ENCODE measurements at places on chromosomes 5 and 9.

DNA sequence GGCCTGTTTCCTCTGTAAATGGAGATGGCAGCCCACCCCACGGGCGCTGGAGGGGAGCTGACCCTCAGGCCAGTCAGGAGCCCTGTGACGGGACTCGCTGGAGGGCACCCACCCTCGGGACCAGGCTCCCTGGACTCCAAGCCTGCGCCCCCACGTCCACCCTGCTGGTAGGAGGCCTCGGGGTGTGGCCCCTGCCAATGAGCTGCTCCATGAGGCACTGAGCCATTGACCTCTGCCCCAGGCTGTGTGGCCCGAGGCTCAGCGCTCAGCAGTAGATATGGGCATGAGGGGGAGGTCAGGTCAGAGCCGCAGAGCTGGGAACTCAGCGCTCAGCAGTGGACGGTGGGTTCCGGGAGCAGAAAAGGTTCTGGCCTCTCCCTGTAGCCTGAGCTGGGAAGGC, 52.3 kb upstream of the EGFL7 start:
- no peak for DNase-seq

DNA sequence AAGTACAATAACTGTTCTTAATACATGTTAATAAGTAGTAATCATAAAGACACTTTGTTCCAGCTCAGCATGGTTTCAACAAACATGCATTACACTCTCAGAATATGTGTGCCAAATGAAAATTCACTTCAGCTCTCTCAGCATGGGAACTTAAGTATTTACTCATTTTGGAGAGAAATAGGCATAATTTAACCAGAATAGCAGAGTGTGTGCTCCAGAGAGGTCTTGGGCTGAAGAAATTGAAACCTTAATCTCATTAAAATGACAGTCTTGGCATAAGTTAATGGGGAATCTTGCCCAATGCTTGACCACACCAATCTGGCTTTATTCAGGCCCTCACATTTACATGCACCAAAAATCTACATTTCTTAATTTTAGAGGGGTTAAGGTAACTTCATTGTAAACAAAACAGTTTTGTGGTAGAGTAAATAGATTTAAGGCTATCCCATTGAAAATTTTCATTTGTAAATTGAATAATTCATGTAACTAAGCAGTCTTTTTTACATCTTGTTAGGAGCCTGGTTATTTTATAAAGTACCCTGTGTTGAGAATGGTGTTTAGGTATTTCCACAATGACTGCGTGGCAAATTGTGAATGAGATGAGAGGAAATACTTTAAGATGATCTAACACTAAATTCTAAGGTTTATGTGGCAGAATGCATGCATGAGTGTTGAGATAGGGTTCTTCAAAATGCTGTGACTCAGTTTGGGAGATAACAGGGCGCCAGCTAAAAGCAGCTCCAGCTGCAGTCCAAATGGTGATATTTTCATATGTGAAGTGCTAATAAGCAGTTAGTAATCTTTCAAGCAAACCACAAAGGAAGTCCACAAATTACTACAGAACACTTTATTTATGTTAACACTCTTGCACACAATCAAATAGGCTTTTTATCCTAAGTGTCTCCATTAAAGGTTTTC, 11.3 kb upstream of the LOX start:
- DNase-seq = no peak

- DNase-seq = no peak
Measured at GRCh38 chr9:33393581-33393980, 8.8 kb downstream of the AQP7 start.

GRCh38 chr9:84387821-84388220, 47.3 kb upstream of the SLC28A3 start:
- no peak for DNase-seq

DNA sequence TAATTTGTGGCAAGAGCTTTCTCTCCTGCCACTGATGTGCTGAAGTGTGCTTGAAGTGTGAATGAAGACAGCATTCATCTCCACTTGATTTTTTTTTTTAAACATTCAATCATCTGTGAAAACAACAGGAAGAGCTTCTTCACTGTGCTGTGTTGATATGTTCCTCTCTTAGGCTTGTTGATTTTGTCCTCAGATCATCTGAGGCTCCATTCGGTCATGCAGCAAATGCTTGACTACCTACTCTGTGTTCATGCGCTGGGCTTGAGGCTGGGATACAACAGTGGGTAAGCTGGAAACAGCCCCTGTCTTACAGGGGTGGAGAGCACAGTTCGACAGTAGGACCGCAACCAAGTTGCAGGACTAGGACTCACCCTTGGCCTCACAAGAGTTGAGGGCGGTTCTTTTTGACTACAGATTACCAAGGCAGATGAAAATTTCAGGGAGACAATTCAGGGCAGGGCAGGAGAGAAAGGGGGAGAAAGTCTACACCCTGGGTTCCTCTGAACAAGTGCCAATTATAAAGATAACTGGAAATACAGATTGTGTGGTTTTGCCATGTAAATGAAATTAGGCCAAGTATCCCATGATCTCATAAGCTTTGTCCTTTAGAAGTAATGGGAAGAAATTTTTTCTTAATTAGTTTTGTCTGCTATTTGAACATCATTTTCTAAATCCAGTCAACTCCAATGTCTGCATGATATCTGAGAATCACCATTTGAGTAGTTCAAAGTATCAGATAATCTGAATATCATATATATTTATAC, 31.0 kb upstream of the F2R start:
- no peak for DNase-seq

DNA sequence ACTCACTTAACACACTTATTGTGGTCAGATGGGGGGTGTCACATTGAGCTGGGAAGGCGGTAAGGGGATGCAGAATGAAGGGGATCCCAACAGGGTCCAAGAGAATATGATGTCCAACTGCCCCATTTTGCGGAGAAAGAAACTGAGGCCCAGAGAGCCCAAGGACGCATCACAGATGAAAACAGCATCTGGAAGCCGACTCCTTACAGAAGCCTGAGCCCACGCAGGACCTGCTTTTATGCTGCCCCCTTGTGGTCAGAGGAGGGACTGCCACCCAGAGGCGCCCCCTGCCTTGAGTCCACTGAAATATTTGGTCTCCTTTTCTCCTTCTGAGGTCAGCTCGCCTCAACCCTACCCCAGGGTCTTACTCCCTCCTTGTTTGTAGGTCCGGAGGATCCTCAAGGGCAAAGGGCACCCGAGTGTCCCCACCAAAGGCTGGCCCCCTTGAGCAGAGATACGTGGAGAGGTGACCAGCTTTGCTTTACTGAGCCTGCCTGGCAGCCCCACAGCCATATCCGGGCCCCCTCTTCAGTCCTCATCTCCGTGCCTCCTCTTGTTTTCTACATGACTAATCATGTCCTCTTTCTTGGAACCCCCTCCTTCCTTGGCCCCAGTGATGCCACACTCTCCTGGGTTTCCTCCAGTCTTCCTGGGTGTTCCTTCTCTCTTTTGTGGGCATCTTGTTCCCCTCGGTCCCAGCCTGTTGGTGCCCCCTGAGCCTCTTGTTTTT, 30.0 kb upstream of the TTLL11 start:
- peak; percentile 85 for DNase-seq

- DNase-seq = no peak
Measured at GRCh38 chr5:33088176-33088575, 352.6 kb upstream of the TARS1 start.

GRCh38 chr9:130943777-130944176, 4.7 kb upstream of the FIBCD1 start:
- DNase-seq = no peak

- DNase-seq = no peak
Measured at GRCh38 chr9:125325826-125326225, 64.2 kb downstream of the GAPVD1 start.

DNA sequence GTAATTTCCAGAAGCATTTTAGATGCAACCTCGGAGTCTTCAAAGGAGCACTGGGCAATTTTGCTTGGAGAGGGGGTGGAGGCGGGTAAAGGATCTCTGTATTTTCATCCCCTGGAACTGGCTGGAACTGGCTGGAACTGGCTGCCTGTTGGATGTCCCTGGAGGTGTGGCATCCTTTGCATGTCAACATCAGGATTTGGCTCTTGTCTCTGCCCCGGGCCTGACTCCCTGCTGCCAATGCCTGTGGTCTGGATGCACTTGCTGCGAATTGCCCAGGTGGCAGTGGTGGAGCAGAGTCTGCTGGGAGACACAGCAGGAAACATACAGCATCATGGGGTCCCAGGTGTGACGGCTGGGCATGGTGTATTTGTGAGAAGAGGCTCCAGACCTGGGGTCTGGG, 391.3 kb downstream of the GADD45G start:
- DNase-seq = no peak

GRCh38 chr5:58094031-58094430, 365.9 kb downstream of the PLK2 start:
- peak; percentile 89 for DNase-seq

DNA sequence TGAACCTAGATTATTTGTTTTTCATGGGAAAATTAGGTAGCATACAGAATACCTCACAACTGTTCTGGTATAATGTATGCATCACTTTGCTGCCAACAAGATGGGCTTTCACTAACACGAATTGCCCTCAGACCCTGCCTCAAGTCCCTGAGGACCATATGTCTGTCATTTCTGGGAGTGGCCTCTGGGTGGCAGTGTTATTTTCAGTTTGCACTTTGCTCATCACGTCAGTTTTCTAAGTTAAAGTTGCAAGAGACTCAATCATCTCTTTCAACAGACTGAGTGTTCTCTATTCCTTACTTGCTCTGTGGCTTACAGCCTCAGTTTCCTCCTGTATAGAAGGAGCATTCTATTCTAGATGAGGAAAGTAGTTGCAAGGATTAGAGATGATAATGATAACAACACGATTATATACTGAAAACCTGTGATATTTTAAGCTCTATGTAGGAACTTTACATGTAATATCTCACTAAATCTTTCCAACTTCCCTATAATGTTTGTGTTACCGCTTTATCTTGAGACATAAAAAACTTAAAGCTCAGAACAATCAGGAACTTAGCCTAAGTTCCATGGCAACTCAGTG, 55.7 kb downstream of the TSSK1B start:
- peak; percentile 69 for DNase-seq

GRCh38 chr9:130092910-130093309, 39.2 kb downstream of the GPR107 start:
- no peak for DNase-seq

DNA sequence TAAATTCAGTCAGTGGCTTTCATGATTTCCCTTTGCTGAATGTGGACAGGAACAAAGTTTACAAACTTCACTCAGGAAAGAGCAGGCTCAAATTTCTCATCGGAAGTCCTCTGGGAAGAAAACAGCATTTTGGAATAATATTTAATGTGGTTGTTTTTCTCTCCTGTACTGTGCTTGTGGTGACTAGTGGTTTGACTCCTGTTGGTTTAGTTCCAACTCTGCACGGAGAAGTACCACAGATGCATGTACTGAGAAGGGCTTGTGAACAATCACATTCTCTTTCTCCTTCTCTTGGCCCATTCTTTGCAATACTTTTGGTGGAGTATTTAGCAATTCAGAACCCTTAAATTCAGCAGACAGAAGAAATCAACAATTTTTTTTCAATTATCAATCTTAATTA, 13.3 kb downstream of the MPDZ start:
- DNase-seq = no peak

DNA sequence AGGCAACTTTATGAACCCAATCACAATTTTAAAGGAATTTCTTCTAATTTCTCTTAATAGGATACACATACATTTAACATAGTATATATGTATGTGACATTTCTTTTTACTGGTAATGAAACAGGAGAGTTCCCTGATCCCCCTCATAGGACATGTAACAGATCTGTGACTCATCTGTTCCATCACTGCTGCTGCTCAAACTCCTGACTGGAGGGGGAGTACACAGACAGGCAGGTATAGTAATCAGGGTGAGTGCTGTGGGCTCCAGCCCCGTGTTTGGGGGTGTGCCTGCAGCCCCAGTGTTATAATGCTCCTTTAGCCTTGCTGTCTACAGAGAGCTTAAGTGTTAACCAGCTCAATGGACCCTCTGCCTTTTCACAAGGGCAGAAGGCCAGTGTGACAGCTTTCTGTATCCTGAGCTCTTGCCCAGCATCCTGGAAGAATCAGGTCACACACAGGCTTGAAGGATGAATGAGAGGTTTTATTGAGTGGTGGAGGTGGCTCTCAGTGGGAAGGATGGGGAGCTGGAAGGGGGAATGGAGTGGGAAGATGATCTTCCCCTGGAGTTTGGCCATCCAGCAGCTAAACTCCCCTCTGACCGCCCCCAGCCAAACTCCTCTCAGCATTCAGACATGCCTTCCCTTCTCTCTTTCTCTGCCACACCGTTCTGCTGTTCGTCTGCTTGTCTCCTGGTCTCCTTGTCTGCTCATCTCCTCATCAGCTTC, 161.3 kb downstream of the ZNF608 start:
- no peak for DNase-seq

- no peak for DNase-seq
Measured at GRCh38 chr9:33686942-33687341, 108.4 kb upstream of the PRSS3 start.

DNA sequence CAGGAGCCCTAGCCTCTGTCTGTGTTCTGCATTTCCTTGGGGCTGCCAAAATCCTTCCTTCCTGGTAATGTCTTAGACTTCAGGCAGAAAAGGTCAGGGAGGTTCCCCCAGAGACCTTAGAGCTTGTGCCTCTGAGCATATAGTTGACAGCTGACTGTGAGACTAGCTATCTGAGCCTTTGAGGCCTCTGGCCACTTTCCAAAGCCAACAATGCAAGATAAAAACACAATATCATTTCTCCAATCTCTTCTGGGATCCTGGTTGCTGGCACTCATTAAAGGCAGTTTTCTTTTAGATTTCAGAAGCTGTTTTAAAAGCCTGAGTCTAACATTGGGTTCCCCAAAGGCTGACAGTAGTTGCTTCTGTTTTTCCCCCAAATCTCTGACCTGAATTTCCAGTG, 13.2 kb upstream of the GLRA1 start:
- DNase-seq = no peak

GRCh38 chr9:22622815-22623214, 176.2 kb downstream of the DMRTA1 start:
- no peak for DNase-seq

DNA sequence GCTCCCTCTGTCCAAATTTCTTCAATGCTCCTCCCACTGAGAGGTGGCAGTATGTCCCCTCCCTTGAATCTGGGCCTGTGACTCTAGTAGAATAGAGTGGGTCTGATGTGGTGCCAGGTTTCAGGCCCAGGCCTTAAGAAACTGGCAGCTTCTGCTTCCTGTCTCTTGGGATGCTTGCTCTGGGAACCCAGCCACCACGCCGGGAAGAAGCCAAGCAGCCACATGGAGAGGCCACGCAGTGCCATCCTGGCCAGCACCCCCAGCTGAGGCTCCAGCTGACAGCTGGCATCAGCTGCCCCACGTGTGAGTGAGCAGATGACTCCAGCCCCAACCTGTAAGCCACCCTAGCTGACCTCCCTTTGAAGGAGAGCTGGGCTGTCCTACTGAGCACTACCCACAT, 7.3 kb upstream of the TSPAN17 start:
- DNase-seq = no peak

DNA sequence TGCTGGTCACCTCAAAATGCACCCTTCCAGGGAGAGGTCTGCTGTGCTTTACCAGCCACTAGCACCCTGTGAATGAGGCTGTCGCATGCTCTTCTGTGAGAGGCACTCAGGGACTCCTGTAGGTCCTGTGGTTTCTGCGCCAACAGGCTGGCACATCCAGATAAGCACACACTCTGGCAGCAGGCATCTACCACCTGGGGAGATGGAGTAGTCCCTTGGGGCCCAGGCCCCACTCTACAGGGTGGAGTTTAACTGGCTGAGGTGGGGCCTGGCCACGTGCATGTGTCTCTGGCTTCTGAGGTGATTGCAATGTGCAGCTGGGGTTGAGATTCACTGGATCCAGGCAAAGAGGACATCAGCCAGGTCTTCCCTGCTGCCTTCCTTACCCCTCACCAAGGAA, 32.3 kb downstream of the TMEM174 start:
- DNase-seq = no peak

Data from T47D (cell line).